Stimulated activated CD8-positive, alpha-beta memory T cell treated with anti-CD3 and anti-CD28 coated beads, Interleukin-15, amount 100 ng/mL, for 48 hours (primary cell): ENCODE measurements at places on chromosomes 1 and 21.

- DNase-seq, result no peak
Observed at GRCh38 chr1:233640179-233640578, 26.3 kb downstream of the KCNK1 start.

DNA sequence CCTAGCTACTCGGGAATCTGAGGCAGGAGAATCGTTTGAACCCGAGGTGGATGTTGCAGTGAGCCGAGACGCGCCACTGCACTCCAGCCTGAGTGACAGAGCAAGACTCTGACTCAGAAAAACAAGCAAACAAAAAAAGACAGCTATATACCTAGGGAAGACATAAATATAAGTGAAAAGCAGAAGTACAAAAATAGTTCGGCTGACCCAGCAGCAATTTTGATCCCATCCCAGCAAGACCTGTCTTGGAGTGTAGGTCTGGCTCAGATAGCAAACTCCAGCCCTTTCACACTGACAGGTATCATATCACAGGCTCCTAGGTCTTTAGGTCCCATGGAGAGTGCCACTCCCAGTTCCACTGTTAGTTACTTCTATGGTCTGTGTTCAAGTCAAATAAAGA lies 14.6 kb downstream of the MTX1 start:
- DNase-seq, result no peak

- no peak for DNase-seq
Observed at GRCh38 chr1:214453109-214453722, 98.2 kb downstream of the PTPN14 start.

- no peak for DNase-seq
Observed at GRCh38 chr1:216502528-216503162, 79.4 kb upstream of the USH2A start.

- DNase-seq, result no peak
Observed at GRCh38 chr1:104100115-104100514, 350.4 kb downstream of the AMY1C start.

DNA sequence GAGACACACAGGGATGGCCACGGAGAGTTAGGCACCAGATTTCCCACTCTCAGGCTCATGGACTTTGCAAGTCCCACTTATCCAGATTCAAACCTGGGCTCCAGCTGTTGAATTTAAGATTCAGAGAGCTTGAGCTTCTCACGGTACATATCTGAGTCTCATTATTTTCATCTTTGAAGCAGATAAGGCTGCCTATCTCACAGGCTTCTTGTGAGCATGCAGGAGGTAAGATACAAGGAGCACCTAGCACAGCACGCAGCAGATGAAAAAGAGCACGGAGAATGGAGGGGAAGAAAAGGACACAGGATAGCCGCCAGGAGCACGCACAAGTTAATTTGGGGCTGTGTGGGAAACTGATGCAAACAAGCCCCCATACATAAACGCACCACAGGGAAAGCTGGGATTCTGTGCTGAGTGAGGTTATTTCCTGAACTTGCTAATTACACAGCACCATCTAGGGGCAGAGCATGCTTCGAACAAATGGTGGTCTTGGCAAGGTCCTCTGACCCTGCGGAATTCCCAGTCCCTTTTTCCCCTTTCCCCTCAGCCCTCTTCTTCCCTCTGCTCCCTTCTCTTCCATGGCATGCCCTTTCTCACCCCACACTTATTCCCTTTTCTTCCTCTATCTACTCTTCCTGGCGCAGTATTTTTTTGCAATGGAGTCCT lies 134.7 kb upstream of the VANGL1 start:
- DNase-seq, result no peak

DNA sequence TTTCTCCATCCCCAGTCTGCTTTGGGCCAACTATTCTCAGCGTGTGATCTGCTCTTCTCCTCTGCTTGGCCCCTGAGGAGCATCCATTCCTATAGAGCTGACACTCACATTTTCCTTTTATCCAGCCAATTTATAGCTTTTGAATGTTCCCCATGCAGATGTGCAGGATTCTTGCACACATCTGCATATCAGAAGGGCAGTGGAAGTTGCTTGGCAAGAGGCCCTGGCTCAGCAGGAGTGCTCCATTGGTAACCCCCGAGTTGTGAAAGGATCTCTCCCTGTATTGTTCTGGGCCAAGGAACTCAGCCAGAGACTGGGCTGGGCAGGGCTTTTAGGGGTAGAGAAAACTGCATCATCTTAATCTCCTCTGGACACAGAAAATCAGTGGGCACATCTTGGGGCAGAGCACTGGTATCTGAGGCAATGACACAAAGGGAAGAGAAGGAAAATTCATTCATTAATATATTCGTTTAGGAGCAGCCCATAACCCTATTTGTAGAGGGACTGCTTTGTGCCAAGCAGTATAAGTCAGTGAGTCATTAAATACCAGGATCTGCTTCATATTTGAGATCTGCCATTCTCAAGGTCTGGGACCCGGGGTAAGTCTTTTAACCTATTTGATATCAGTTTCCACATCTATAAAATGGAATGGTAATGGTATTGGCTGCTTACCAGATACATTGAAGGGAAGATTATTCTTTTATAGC lies 31.0 kb upstream of the BEND5 start:
- DNase-seq, result no peak

DNA sequence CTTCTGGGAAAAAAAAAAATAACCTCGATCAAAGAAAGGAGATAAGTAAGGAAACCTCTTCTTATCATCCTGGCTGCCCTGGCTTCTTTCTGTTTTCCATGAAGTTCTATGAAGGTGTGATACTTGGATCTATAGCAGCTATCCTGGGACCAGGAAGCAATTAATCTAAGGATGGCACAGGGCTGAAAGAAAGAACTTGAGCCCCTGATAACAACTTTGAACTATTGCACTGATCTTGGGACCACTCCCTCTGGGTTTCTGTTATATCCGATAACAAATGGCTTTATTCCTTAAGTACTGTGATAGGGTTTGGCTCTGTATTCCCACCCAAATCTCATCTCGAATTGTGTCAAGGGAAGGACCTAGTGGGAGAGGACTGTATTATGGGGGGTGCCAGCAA lies 104.1 kb downstream of the DAB1 start:
- DNase-seq, result no peak

DNA sequence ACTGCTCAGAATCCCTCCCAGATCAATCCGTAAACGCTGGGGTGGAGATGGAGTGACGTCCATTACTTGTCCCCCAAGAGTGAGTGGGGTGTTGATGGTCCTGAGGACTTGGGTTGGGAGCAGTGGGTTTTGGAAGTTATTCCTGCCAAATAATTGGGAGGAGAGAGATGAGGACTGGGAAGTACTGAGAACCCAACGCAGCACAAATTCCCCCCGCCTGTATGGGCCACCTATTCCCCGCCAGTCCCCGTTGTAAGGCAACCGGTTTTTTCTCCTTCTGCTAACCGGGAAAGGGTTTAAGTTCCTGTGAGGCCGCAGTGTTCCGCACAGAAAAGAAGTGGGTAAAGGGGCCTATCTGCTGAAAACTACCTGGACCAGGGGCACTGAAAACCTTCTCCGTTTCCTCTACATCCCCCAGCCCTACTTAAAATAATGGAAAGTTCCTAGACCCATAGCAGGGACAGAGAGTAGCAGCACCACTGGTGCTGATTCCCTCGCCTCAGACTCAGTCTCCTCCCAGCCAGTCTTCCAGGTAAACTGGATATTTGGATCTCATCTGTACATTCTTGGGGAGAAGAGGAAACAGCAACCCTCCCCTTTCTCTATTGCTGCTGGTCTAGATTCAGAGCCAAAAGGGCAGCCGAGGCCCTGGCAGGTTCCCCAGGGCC lies 738 bp downstream of the LURAP1 start:
- no peak for DNase-seq

DNA sequence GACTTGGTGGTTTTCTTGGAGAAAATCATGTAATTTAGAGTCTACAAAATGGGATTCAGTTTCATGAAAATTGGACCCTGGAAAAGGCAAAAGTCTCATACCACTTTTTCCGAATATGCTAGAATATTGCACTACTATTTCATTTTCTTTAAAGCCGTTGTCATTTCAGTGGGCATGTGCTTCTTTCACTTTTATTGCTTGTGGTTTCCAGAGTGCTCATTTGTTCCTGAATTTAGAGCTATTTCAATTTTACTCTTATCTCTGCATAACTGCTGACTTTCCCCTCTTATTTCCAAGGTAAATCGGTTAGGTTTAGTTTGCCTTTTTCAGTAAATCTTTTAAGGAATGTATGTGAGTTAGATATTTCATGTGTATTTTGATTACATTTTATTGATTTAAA lies 11.6 kb downstream of the HHAT start:
- DNase-seq, result no peak

DNA sequence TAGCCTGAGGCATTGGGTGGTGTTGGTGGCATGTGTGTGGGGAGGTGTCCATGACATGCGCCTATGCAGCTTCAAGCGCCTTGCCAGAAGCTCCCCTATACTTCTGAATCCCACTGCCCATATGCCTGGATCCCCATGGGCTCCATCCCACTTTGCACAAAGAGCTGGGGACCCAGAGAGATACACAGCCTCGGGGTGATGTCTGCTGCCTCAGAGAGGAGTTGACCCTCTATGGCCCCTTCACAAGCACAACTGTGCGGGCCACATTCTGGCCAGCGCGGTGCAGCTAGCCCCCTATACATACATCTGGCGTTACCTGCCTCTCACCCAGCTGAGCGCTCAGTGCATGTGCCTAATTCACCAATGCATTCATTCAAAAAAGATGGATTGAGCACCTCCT lies 9.6 kb upstream of the PTPRF start:
- DNase-seq, result no peak

DNA sequence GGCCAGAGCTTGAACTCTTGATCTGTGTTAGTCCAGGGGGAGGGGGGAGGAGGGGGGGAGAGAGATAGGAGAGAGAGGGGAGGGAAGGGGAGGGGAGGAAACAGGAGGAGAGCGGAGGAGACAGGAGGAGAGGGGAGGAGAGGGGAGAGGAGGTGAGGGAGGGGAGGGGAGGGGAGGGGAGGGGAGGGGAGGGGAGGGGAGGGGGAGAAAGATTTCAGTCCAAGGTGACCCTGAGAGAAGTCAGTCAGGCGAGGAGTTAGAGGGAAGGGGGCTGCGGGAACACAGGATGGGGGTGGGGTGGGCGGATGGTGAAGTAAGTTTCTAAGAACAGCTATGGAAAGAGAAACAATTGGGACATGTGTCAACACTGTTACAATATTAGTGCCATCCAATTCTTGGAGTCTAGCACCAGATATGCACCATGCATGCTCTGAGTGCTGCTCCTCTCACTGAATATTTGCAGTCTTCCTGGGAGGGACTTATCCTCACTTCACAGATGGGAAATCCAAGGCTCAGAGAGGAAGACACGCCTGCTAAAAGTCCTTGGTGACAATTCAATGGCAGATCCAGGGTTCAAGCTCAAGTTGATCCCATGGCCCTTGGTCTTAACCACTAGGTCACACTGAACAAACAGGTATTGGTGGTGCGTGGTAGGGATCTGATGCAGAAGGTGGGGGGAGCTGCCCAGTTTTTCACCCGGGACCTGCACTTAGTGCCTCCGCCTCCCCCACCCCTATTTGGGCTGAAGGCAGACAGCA lies 42.5 kb upstream of the ECE1 start:
- DNase-seq, result no peak

- no peak for DNase-seq
Observed at GRCh38 chr1:61280452-61280851, 198.1 kb downstream of the NFIA start.

GRCh38 chr21:37642493-37642892 lies 273.8 kb downstream of the KCNJ6 start:
- DNase-seq, result peak; percentile 4

- DNase-seq, result no peak
Observed at GRCh38 chr21:19507682-19508260, 1104.2 kb upstream of the TMPRSS15 start.

- no peak for DNase-seq
Observed at GRCh38 chr1:102821707-102822106, 286.6 kb downstream of the COL11A1 start.

- no peak for DNase-seq
Observed at GRCh38 chr1:94095112-94095637, 25.8 kb downstream of the ABCA4 start.

- DNase-seq, result peak; percentile 18
Observed at GRCh38 chr1:211469938-211470529, 21.9 kb downstream of the RD3 start.
